Left lobe of liver (tissue), 2 donors: ENCODE measurements at places on chromosomes 2 and 18. TPM values are rescaled to one million over a fixed set of nuclear protein-coding genes. Genes with fewer than 3 reads are reported as not detected.

- no peak for DNase-seq
Observed at GRCh38 chr2:128166746-128167353, 75.8 kb downstream of the UGGT1 start.

SULT1C4 gene
- total RNA-seq: 1.7 TPM

GALNT1 gene
- 34.8 TPM for total RNA-seq

- DNase-seq: no peak
Observed at GRCh38 chr2:121707344-121707919, 29.2 kb downstream of the NIFK start.

BOLL gene
- not detected for total RNA-seq

MROH2A gene
- 6.6 TPM for total RNA-seq

DNA sequence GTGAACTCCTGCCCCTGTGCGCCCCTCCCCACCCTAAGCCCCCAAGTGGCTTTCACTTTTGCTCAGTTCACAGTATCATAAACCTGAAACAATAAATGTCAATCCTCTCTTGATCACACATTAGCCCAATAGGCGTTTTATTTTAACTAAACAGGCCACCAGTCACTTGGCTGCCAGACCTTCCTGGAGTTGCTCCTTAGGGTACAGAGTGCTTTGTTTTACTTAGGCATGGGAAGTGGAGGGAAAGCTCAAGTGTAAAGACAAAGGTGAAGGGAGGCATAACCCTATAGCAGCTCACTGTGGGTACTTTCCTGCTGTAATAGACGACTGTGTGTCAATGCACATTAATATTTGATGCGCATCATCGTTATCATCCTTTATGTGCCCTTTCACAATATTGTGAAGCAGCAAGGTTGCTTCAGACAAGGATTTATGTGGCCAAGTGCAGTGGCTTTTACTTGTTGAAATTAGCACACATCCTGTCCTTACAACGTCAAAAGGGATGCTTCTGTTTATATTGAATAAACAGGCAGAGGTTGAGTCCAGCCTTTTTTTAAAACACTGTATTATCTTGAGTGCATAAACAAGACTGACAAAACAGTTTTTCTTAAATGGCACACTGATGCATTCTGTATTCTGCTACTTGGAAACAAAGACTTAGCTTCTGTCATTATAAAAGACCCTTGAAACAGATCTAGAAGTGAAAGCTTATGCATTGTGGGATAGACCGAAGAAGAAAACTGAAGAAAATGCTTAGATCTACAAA lies 168.5 kb downstream of the TMEFF2 start:
- no peak for DNase-seq

RPRM gene
- not detected for total RNA-seq

PRKAG3 gene
- not detected for total RNA-seq

- no peak for DNase-seq
Observed at GRCh38 chr18:76339246-76339620, 155.8 kb downstream of the ZNF516 start.

TNFRSF11A gene
- total RNA-seq: 1.1 TPM

KCNK3 gene
- total RNA-seq: 0.43 TPM

DNA sequence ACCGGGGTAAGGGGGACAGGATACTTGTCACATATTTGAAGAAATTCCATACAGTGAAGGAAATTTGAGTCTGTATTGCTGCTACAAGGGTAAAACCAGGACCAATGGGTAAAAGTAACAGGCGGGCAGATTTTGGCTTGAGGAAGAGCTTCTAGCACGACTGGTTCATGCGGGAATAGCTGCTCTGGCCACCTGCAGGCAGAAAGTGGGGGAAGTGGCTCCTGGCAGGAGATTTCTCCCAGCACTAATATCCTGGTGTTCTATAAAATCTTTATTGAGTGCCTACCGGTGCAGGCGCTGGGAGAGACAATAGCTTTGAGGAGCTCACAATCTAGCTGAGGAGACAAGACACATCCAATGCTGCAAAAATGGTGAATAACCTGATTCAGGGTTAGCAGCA lies 198.5 kb downstream of the LOXHD1 start:
- no peak for DNase-seq

DNA sequence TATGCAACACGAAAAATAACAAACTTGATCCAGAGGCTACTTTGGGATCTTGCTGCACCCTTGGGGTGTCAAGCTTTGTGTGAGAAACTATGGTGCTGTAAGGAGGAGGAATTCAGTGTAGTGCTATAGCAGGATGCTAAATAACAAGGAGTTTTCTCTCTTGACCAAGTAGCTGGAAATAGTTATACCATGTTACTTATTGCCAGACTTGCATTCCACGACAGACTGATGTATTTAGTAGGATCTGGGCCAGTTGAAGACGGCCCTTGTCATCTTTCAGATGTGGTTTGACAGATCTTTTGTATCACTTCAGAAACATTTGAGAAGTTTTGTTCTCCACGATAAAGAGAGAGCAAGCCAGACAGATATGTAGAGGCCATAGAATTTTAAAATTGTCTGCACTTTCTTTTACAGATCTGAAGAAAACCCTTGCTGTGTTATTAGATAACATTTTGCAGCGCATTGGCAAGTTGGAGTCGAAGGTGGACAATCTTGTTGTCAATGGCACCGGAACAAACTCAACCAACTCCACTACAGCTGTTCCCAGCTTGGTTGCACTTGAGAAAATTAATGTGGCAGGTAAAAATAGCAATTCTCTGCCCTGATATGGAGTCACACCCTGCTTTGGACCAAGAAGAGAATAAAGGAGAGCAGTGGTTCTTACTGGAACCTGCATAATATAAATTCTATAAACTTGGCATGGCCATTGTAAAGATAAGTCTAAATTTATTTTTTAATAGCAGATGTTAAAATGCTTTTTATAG lies 16.3 kb downstream of the MGAT5 start:
- DNase-seq: no peak
